ENCODE measurements at places on chromosomes 6 and 20. TPM values are rescaled to one million over a fixed set of nuclear protein-coding genes. Genes with fewer than 3 reads are reported as not detected.

The METTL24 gene
- total RNA-seq = 18.0 TPM

The ANKRD6 gene
- total RNA-seq = 22.9 TPM

The GTSF1L gene
- total RNA-seq = not detected

The SLC25A27 gene
- 24.6 TPM for total RNA-seq

The CFB gene
- 6.2 TPM for total RNA-seq

The CBLN4 gene
- not detected for total RNA-seq

The PRDM13 gene
- not detected for total RNA-seq

The NOX3 gene
- not detected for total RNA-seq

The AIF1 gene
- 1.5 TPM for total RNA-seq

The OR12D3 gene
- not detected for total RNA-seq

The CYP21A2 gene
- total RNA-seq = not detected

The TUBE1 gene
- total RNA-seq = 54.4 TPM

The ZNF217 gene
- 7.4 TPM for total RNA-seq

The OPRL1 gene
- 1.9 TPM for total RNA-seq

The FAM50B gene
- total RNA-seq = 12.7 TPM

The SLPI gene
- total RNA-seq = 30.8 TPM

The INSM1 gene
- not detected for total RNA-seq

The PDCD2 gene
- total RNA-seq = 29.7 TPM

The HFE gene
- 1.2 TPM for total RNA-seq

The TRIM31 gene
- not detected for total RNA-seq

The MYH7B gene
- not detected for total RNA-seq

The FUT9 gene
- total RNA-seq = not detected
